ENCODE measurements at places on chromosomes 1 and 21. TPM values are rescaled to one million over a fixed set of nuclear protein-coding genes. Genes with fewer than 3 reads are reported as not detected.

The C1orf87 gene
- not detected for total RNA-seq

The KPNA6 gene
- total RNA-seq: 64.8 TPM

The NHLH2 gene
- not detected for total RNA-seq

The DENND1B gene
- 22.4 TPM for total RNA-seq

The C8A gene
- not detected for total RNA-seq

The PDC gene
- total RNA-seq: not detected

The LEFTY2 gene
- not detected for total RNA-seq

The VCAM1 gene
- total RNA-seq: 511 TPM

The TMEM61 gene
- total RNA-seq: not detected

DNA sequence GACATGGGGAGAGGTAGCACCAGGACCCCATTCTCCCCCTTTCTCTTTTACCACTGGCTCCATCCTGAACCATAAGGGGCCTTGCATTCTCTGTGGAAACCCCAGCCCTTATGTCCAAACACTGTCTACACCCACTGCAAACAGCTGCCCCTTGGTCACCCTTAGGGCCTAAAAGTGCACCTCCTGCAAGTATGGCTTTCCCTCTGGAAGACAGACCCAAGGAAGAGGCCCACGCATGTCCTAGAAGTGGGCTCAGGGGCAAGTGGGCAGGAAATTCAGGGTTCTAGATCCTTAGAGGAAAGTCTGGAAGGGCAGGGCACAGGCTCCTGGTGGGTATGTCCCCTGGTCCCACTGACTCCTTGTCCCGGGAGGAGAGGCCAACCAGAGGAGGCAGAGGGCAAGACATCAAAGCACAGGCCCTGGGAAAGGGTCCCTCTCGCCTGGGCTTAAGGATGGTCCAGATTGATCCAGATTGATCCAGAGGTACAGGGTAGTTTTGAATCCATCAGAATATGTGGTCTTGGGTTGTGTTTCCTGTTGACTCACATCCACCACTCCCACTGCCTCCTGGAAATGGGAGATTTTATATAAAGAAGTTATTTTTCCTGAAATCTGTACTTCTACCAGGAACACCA lies 150.9 kb downstream of the GRIK3 start:
- no peaks in the 10 kb centered on the region for H3K36me3 ChIP-seq
- no peak for DNase-seq
- H3K4me1 ChIP-seq: no peaks in the 10 kb centered on the region
- H3K4me3 ChIP-seq: no peak overlapping the region
- no peaks in the 10 kb centered on the region for H3K27me3 ChIP-seq

DNA sequence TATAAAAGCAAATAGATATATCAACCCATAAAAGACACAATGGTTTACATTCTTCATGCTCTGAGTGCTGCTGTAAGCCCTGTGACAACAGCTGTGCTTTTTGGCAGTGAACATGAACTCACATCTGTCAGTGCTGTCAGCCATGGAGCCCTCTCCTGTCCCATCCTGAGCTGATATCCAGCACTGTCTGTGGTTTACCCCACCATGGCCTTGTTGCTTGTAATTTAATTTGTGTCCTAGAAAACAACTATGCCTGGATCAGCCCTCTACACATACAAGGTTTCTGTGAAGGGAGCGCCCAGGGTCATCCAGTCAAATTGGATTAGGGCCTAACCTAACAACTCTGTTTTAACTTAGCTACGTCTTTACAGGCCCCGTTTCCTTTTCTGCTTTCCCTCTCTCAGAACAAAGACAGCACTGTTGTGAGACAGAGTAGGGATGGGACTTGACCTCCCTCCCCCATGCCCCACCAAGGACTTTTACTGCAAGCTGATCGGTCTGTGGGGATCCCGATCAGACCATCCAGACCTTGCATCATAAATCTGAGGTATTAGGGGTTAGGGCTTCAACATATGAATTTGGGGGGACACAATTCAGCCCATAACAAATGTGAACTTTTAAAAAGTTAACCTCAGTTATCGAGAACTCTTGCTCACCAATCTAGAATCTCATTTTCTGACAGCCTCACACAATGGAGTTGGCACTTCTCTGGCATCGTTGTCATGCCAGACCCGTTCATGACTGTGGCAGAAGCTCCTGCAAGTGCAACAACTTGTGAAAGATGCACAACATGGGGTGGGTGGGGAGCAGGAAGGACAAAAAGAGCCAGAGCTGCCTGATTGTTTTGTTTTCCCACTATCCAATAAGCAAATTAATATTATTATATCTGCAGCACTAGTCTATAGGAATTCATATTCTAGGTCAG lies 16.4 kb upstream of the SLC44A3 start:
- peaks cover 7% of the 10 kb centered on the region for H3K27me3 ChIP-seq
- H3K4me3 ChIP-seq: no peak overlapping the region
- H3K27ac ChIP-seq: no peak overlapping the region
- H3K36me3 ChIP-seq: no peaks in the 10 kb centered on the region

DNA sequence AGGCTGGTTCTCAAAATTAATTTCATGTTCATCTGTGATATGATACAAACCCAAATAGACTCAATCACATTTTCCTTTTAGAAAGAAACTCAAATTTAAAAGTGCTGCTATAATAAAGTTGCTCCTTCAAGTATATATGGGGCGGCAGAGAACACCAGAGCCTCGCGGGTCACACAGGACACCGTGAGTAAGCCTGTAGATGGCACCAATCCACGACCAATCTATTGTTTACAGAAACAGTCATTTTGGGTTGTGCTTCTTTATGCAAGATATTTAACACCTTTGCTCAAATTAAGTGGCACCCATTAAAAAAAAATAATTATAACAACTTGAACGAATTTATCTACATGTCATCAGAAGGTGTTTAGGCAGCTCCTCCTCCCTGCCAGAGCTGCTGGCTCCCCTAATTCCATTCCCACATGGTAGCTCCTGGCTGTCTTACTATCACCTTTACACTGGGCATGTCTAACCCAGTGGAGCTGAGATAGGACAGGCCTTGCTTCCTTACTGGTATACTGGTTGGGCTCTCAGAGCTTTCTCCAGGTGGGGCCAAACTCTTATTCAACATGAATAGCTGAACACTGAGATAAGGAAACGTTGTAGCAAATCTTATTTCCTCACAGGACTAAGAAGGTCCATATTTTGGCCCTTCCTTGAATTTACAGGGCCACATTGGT lies 287.0 kb downstream of the SDCCAG8 start:
- no peak overlapping the region for H3K4me3 ChIP-seq
- H3K27ac ChIP-seq: no peak overlapping the region
- peaks cover 9% of the 10 kb centered on the region for H3K4me1 ChIP-seq
- no peaks in the 10 kb centered on the region for H3K27me3 ChIP-seq
- no peak for DNase-seq

DNA sequence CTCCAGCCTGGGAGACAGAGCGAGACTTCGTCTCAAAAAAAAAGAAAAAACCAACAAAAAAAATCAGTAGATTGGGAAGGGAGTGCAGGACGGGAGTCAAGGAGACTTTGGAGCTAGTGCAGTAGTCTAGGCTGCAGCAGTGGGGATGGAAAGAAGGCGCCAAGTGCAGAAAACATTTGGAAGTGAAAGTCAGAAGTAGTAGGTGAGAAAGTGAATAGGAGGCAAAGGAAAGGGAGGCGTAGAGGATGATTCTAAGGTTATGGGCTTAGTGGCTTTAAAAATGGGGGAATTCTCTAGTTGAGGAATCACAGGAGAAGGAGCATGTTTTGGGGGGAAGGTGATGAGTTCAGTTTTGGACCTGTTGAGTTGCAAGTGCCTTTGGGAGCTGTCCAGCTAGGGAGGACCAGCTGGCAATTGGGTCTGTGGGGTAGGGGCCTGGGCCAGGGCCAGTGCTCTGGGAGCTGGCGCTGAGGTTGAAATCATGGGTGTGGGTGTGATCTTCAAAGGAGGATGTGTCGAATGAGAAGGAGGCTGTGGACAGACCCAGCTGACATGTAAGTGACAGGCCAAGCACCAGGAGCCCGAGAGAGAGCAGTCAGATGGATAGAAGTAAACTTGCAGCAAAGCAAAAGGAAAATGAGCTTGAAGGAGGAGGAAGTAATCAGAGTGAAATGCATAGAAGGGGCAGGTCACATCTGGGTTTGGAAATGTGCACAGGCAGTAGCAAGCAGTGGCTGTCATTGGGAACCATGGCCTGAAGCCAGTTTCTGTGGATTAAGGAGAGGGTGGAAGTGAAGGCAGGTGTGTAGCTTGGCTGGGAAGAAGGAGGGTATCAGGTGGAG lies 15.8 kb downstream of the TMCC2 start:
- peak; percentile 13 for DNase-seq
- H3K27me3 ChIP-seq: no peaks in the 10 kb centered on the region
- H3K27ac ChIP-seq: no peak overlapping the region
- no peak overlapping the region for H3K4me3 ChIP-seq
- H3K4me1 ChIP-seq: no peaks in the 10 kb centered on the region

DNA sequence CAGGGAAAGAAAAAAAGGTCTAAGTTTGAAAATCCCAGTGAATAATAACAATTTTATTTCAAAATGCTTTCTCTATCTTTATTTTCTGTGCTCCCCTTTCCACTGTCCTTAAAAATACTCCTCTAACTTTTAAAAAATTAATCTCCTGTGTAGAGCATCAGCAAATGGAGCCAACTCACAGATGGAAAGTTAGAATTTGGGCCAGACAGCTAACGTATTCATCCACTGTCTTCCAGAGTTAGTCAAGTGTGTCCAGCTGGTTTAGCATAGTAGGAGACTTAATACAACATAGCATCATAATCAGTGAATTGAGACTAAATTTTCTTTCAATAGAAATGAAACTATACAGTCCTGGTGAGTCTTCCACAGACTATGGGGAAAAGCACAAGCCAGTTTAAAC lies 419.0 kb upstream of the LRRC7 start:
- no peak overlapping the region for H3K4me3 ChIP-seq
- H3K27me3 ChIP-seq: no peaks in the 10 kb centered on the region
- no peaks in the 10 kb centered on the region for H3K4me1 ChIP-seq
- no peak overlapping the region for H3K27ac ChIP-seq
- DNase-seq: no peak

GRCh38 chr1:64841330-64842065 lies 96.6 kb downstream of the RAVER2 start:
- peaks cover 68% of the 10 kb centered on the region for H3K36me3 ChIP-seq
- H3K4me3 ChIP-seq: no peak overlapping the region
- H3K27ac ChIP-seq: no peak overlapping the region
- DNase-seq: no peak
- H3K27me3 ChIP-seq: no peaks in the 10 kb centered on the region

DNA sequence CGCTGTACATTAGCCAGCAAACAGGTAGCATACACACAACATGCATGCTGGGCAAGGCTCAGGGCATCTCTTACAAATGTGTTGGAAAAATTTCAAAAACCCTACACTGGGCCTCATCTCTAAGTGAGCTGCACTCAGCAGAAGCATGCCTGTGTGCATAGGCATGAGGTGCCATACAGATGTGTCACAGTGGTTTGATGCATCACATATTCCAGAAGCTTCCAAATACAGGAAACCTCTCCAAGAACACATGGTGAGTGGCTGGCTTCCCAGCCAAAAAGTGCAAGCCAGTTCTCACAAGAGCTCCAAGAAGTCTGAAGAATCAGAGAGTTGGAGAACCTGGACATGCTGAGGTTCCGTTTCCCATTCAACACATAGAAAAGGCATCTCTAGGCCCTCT lies 58.3 kb downstream of the CD46 start:
- H3K36me3 ChIP-seq: peaks cover 19% of the 10 kb centered on the region
- peak; percentile 93 for DNase-seq
- no peak overlapping the region for H3K4me3 ChIP-seq
- H3K27ac ChIP-seq: peak overlapping the region; percentile 61
- peaks cover 28% of the 10 kb centered on the region for H3K4me1 ChIP-seq

DNA sequence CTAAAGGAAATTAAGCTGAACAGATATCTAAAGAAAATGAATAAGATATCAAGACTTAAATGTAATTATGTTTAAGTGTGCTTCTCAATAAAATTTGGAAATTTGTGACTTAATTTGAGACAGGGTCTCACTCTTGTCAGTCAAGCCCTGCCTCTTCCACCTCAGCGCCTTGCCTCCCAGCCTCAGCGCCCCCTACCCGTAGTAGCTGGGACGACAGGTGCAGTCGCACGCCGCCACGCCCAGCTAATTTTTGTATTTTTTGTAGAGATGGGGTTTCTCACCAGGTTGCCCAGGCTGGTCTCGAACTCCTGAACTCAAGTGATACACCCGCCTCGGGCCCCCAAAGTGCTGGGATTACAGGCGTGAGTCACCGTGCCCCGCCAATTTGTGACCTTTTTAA lies 117.0 kb downstream of the CLEC20A start:
- H3K27ac ChIP-seq: no peak overlapping the region
- peaks cover 5% of the 10 kb centered on the region for H3K4me1 ChIP-seq
- no peaks in the 10 kb centered on the region for H3K27me3 ChIP-seq
- DNase-seq: no peak

GRCh38 chr21:46097336-46098293 lies at the start of gene COL6A2:
Gene COL6A2, plus strand, starts transcription at chr21:46098112.
- peak within 1 kb of the TSS; percentile 86 for H3K4me3 ChIP-seq
- peaks cover 30% of the 10 kb centered on the region for H3K4me1 ChIP-seq
- H3K36me3 ChIP-seq: peaks cover 24% of the 10 kb centered on the region
- DNase-seq: peak; percentile 99
- no peaks in the 10 kb centered on the region for H3K27me3 ChIP-seq

DNA sequence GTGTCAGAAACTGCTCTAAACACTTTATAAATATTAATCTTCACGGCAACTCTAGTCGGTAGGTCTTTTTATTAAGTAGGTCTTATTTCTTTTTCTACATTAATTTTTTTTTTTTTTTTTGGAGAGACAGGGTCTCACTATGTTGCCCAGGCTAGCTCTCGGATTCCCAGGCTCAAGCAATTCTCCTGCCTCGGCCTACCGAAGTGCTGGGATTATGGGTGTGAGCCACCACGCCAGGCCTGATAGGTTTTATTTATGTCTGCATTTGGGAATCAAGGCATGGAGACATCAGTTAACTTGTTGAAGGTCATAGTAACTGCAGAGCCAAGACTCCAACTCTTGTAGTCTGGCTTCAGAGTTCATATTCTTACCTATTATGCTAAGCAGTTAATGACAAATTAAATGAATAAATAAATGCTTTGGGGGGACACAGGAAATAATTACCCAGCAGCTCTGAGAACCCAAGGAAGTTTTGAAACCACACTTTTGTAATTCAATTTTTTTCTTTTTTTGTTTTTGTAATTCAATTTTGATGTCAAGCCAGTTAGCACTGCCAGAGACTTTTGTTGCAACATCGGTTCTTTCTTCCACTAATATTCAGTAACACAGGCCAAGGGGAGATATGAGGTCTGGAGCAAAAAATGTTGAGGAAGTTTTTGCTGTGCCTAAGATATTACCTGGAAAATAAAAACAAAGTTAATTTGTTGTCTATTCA lies 9.4 kb upstream of the UAP1 start:
- H3K36me3 ChIP-seq: no peaks in the 10 kb centered on the region
- H3K4me3 ChIP-seq: no peak overlapping the region
- no peak for DNase-seq

GRCh38 chr1:210739627-210740026 lies 394.3 kb downstream of the KCNH1 start:
- no peak for DNase-seq
- H3K27me3 ChIP-seq: no peaks in the 10 kb centered on the region
- no peaks in the 10 kb centered on the region for H3K36me3 ChIP-seq
- H3K27ac ChIP-seq: no peak overlapping the region

GRCh38 chr1:194252199-194252598 lies 1065.8 kb upstream of the B3GALT2 start:
- H3K4me3 ChIP-seq: no peak overlapping the region
- H3K36me3 ChIP-seq: no peaks in the 10 kb centered on the region
- H3K27me3 ChIP-seq: no peaks in the 10 kb centered on the region
- DNase-seq: no peak

GRCh38 chr1:42431514-42431913 lies 24.3 kb downstream of the ZMYND12 start:
- H3K36me3 ChIP-seq: no peaks in the 10 kb centered on the region
- H3K4me3 ChIP-seq: no peak overlapping the region
- no peak for DNase-seq
- H3K27ac ChIP-seq: no peak overlapping the region
- no peaks in the 10 kb centered on the region for H3K27me3 ChIP-seq
